ENCODE measurements at places on chromosomes 7 and 10.
A peak's percentile ranks its signal among the peaks of the same experiment; 100 is the strongest.

DNA sequence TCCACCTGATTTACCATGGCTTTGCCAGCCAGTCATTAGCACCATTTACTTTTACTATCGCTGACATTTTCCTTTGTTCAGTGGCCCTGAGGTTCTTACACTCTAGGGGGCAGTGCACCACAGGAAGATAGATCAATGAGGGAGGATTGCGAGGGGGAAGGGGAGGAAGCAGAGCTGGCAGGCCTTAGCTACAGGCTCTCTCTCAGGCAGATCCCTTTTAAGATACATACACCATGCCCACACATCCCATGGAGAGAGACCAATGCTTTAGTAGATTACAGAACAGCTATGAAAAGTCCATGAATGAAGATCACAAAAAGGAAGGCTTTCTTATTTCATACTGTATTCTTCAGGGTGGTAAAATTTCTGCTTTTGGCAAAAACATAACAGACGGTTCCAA, 47.4 kb downstream of the DENND11 start:
- DNase-seq, result peak; percentile 88

DNA sequence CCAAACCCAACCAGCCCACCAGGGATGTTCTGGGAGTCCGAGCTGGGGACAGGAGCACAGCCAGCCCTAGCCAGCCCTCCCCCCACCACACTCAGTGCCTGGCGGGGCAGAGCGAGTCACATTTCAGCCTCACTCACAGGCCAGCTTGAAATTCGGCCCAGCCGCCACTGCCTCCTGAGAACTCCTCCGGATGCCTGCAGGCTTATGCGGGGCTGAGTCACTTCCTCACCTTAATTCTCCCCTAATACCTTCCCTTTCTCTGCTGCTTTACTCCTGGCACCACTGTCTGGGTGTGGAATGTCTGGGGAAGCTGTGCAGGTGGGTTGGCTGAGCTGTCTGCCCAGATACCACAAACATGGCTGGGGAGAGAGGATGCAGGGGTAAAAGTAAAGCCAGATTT, 22.6 kb upstream of the DLG5 start:
- peak; percentile 87 for DNase-seq

DNA sequence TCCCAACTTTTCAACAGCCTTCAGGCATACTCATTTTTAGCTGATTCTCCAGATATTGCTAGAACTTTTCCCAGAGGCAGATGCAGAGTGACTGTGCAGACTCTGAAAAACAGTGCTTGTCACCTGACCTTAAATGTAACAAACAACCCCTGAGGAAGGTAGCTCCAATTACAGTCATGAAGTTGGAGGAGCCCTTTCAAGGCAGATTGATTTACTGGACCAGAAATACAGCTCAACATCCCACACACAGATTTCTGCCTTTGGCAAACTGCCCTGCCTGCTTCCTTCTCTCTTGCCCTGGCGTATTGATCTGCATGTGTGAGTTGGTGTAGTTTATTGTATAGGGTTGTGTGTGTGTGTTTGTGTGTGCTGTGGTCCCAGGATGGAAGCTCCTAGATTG, 38.5 kb downstream of the PYROXD2 start:
- no peak for DNase-seq

- peak; percentile 86 for DNase-seq
Measured at GRCh38 chr10:102633287-102633686, 11.0 kb upstream of the TRIM8 start.

DNA sequence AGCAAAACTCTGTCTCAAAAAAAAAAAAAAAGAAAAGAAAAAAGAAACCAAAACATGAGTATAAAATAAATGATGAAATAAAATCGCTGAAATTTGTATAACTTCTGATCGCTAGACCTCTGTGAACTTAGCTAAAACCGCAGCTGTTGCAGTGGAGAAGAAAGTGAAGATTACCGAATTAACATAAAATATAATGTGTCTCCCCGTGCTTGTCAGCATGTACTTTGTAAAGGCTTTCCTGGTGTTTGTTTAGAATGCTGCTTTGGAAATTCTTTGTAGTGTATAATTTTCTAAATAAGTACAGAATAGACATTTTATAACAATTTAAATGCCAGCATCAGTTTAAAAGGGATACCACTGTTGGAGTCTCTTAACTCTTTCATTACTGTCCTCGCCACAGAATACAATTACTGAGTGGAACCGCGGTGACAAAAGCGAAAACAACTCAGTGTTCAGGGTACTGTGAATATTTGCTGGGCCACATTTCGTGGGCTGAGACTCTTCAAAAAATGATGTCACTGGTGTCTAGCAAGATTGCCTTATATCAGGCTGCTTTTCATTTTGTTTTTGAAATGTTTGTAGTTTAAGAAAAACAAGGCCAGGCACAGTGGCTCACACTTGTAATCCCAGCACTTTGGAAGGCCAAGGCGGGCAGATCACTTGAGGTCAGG, 167.7 kb downstream of the NSUN6 start:
- DNase-seq, result no peak

GRCh38 chr10:49176310-49177268, 11.6 kb downstream of the TMEM273 start:
- DNase-seq, result no peak

GRCh38 chr10:43384252-43385221, 13.1 kb downstream of the FXYD4 start:
- no peak for DNase-seq

DNA sequence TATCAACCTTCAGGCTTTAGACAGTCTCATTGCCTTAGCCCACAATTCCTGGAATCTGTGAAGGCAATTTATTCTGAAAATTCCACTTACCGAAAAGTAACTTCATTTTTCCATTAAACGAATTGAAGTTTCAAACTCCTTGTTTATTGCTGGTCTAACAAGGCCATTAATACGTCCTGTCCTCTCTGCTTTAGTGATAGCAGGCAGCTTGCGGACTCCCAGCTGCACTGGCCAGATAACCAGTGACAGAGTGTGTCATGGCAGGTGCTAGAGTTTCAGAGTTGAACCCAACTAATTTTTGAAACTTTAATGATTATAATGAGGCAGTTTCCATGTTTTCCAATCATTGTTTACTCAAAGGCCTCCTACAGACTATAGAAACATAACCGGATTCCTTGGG, 31.1 kb downstream of the LOXL4 start:
- DNase-seq, result no peak

- DNase-seq, result peak; percentile 18
Measured at GRCh38 chr10:8238986-8239385, 184.5 kb downstream of the GATA3 start.

DNA sequence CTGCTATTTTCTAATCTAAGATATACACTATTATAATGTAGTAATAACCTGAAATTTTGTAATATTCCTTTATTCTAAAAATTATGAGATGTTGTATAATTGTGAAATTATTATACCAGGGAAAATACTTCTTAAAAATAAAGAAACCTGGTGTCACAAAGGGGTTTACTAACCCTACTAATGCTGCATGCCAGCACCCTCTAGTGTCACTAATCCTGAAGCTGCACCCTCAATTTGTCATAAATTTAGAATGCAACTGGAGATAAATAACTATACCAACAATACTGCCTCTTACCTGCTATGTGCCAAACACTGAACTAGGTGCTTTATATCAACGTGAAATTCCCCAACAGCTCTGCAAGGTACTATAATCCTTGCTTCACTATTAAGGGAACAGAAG, 30.8 kb downstream of the TM9SF3 start:
- peak; percentile 12 for DNase-seq

- DNase-seq, result no peak
Measured at GRCh38 chr7:46534664-46535588, 613.9 kb upstream of the IGFBP3 start.

- no peak for DNase-seq
Measured at GRCh38 chr10:55803055-55803454, 558.0 kb downstream of the ZWINT start.

- peak; percentile 73 for DNase-seq
Measured at GRCh38 chr10:63083904-63084689, 49.0 kb upstream of the NRBF2 start.

DNA sequence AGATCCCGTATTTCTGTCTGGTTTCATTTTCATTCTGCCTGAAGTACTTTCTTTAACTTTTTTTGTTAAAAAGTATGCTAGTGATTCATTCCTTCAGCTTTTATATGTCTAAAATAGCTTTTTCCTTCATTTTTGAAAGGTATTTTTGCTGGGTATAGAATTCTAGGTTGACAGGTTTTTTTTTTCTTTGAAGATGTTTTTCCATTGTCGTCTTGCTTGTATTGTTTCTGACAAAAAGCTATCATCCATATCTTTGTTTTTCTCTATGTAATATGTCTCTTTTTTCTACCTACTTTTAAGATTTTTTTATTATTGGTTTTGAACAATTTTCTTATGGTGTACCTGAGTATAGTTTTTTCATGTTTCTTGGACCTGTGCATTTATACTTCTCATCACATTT, 8.2 kb downstream of the CUTC start:
- no peak for DNase-seq

DNA sequence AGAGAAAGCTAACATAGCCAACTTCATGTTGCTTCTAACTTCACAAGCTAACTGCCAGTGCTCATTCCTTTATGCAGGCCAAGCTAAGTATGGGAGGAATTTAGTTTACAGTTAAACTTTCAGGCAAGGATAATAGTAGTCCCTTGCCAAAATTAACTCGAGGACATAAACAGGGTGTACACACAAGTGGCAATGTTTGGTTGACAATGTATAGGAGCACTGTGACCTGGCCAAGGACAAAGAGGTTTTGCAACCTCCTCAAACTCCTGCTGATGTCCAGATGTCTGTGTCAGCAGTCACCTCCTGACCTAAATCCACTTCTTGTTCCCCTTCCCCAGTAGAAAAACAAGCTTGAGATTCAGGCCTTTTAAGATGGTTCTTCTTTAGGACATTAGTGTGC, 494.6 kb upstream of the KLF6 start:
- no peak for DNase-seq

GRCh38 chr7:14047709-14048399, 58.4 kb upstream of the ETV1 start:
- peak; percentile 97 for DNase-seq

- no peak for DNase-seq
Measured at GRCh38 chr10:124041675-124042445, 51.5 kb downstream of the CHST15 start.

- no peak for DNase-seq
Measured at GRCh38 chr7:31741852-31742251, 54.8 kb downstream of the PPP1R17 start.

GRCh38 chr10:100655760-100656421, 89.5 kb upstream of the PAX2 start:
- peak; percentile 35 for DNase-seq

DNA sequence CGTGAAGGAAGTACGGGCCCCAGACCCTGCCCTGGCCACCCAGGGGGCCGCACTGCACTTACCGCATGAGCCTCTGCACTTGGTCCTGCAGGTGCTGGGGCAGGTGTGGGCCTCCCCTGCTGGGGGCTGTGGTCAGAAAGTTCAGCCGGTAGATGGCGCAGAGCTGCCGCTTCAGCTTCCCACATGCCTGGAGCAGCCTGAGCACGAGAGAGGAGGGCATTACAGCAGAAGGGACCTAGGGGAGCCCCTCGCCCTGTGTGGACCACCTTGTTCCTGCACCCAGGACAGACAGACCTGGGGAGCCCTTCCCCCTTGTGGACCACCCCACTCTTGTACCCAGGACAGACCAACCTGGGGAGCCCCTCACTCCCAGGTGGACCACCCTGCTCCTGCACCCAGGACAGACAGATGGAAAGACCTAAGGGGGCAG, 8.7 kb upstream of the PYROXD2 start:
- DNase-seq, result no peak

DNA sequence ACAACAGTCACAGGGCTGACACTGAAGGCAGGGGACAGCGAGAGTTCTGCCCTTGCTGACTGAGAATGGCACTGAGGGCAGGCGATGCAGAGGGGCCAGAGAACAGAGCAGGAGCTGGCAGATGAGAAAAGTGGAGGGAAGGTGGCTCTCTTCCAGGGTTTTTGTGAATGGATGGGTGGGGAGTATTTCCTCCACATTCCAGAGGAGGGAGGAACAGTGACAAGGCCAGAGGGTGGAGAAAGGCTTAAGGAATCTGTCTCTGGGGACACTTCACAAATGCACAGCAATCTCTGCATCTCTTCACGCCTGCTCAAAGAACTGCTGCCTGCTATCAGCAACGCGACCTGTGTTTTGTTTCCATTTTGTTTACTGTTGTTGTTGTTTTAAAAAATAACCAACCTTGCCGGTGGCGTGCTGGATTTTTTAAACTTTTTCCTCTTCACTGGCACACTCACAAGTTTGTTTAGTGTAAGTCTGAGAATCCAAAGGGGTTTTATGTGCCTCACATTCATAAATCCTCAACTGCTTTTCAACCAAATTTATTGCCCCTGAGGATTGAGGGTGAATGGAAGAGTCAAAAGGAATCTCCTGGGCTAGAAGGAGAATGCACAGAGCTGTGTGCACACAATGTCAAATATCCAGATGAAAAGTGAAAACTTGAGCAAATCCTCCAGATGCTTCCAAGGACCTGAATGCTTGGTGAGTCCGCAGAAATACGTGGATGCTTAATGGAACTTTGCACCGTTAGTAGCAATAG, 129.3 kb downstream of the GLI3 start:
- no peak for DNase-seq

GRCh38 chr7:44057181-44057848, 8.1 kb downstream of the PGAM2 start:
- no peak for DNase-seq

DNA sequence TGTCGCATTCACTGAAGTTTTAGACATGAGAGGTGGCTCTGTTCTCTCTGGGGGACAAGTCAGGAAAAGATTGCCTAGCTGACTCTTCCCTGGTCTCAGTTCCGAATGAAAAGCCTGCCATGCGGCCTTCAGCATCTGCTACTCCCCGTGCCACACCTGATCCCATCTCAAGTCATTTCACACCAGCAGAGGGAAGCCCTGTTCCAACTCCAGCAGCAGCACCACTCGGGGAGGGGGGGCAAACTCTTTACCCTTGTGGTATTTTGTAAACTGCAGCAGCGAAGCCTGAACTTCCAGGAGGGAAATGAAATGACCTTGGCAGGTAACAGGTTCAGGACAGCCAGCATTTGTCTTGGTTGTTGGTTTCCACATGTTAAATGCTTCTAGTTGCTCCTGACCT, 13.8 kb downstream of the LRRC4 start:
- no peak for DNase-seq

GRCh38 chr10:60732807-60733516, 45.3 kb upstream of the CDK1 start:
- DNase-seq, result no peak

DNA sequence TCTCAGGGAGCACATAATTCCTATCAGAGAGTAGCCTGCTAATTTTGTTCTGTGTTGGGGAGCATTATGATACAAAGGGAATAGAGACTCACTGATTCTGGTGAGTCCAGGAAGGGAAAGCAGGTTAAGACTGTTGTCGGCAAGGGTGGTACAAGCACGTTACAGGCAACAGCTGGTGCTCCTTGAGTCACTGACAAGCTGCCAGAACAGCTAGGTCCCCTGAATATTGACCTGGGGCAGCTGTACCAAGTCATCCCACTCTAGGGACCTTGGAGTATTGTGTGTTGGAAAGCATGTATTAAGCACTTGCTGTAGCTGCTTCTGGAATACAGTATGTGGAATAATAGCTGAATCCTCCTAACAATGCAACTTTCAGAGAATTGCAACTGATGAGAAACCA, 37.0 kb upstream of the GLCCI1 start:
- DNase-seq, result no peak

DNA sequence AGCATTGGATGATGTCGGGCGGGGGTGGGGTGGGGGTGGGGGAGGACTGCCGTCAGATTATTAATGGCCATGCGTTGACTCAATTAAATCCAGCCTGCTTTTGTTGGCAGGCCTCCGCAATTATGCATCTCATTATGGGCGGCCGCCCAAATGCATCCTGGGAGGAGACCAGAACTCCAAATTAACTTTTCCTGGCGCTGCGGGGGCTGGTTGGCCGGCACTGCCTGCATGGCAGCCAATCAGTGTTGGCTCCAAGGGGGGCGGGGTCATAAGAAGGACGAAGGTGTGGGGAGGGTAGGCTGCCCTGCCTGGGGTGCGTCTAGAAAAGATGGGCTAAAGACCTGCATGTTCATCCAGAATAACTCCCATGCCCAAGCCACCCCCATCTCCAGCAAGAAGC, 83.9 kb upstream of the PAX2 start:
- no peak for DNase-seq

All from KBM-7 (cell line).